ENCODE measurements at places on chromosomes 7 and 10.

GRCh38 chr7:93575555-93576399 is 1.3 kb upstream of the CALCR start:
- no peak for DNase-seq

- no peak for DNase-seq
Observed at GRCh38 chr7:124603066-124603465, 162.5 kb downstream of the GPR37 start.

DNA sequence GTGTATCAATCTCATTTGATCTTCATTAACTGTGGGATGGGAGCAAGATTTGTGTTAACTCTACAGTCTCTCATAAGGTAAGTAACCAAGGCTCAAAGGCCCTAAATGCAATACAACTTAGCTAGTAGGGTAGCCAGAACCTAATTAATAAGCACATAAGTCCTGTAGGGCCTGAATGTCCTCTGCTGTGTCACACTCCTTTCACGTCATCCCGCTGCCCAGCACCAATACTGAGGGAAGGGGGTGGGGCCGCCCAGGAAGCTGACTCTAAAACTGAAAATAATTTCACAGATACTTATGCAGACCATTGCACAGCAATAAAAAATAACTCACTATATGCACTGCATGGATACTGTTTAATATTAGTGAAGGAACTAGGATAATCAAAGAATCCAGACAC is 13.7 kb downstream of the CCDC6 start:
- no peak for DNase-seq

GRCh38 chr10:33385015-33385414 is 50.5 kb upstream of the NRP1 start:
- no peak for DNase-seq

DNA sequence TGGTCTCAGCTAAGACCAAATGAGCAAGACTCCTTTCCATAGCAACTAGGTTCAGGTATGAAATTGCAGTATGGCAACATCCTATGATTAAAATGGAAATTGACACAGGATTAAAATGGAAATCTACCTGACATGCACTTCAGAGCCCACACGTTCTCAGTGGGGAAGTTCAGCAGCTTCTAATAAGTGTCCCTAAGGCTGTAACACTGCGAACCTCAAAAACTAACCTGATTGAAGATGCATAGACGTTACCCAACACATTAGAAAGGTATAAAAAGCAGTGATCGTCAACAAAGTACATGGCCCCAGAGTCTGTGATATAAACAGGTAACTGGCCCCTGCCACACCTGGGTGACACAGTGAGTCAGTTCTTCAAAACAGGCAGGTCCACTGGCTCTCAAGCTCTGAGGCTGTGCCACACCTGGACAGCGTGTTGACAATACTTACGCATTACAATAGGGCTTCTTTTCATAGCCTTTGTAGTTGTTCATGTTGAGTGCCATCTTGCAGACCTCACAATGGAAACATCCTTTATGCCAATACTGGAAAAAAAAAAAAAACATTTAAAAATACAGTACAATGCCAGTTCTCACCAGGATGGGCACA is 274.9 kb upstream of the NEBL start:
- no peak for DNase-seq

DNA sequence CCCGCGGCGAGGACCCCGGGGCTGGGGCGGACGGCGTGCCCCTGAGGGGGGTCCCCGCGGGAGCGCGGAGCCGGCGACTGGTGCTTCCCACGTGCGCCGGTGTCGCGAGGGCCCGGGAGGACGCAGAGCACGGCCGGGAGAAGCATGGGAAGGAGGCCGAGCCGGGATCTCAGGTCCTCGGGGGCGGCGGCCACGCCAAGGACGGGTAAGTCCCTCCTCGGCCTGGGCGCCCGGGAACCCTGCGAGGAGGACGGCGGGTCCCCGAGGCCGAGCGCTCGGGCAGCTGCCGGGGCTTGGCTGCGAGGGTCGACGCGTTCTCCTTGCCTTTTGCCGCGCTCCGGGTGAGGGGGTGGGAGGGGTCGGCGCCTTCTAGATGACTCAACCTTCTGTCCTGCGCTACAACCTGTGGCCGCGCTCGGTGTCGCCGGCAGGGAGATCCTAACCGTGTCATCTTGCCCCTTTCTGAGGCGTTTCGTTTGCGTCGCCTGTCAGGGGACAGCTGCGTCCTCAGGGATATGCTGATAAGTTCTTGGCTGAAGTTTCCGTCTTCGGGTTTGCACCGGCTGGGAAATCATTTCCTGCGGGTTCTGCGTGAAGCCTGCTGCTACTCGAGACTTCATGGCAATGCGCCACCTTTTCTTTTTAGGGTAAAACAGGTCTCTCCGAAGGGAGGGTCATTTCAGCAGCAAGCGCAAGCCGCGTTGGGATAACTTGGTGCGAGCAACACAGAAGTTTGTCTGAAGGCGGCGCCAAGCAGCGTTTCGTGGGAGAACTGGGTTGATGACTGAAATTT is 529 bp downstream of the TASOR2 start:
- no peak for DNase-seq

DNA sequence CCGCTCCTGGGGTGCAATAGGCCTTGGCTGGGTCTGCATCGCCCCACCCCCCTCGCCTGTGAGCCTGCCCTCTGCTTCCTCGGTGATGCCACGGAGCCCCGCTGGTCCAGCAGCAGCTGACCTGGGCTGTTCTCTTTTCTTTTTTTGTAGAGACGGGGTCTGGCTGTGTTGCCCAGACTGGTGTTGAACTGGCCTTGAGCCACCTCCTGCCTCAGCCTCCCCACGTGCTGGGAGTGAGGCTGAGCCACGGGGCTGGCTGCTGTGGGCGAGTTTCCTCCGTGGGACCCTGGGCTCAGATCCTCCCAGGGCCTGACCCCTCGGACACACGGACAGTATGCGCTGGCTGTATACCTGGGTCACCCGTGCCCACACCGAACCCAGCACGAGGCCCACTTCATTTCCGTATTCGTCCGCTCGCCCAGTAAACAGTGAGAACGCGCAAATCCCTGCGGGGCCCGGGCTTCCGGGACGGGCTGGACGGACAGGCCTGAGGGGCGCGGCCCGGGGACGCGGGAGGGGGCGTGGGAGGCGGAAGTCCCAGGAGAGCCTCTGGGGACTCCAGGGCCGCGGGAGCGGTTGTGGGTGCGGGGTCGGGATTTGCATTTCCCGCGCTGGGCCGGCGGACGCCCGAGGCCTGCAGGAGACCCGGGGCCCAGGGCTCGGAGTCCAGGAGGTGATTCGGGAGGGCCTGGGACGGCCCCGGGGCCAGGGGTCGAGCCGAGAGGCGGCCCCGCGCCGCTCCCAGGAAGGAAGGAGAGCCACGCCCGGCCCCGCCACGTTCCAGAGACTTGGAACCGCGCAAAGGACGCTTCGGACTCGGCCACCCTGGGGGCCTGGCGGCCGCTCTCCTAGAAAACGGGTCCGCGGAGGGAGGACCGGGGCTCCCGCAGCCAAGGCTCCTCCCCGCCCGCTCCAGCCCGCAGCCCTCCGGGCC is 57.7 kb upstream of the DNAJB6 start:
- DNase-seq, result no peak

- DNase-seq, result no peak
Observed at GRCh38 chr7:81213394-81213793, 294.5 kb upstream of the SEMA3C start.
